ENCODE measurements at places on chromosomes 4 and X. TPM values are rescaled to one million over a fixed set of nuclear protein-coding genes. Genes with fewer than 3 reads are reported as not detected.

The TMEM255A gene
- total RNA-seq = 0.20 TPM

The EMCN gene
- not detected for total RNA-seq

The UCHL1 gene
- total RNA-seq = 513 TPM

The ITGB1BP2 gene
- 3.7 TPM for total RNA-seq

The CSN1S1 gene
- total RNA-seq = not detected

The MAP9 gene
- total RNA-seq = 16.0 TPM

The CHRDL1 gene
- total RNA-seq = 11.6 TPM

The NMU gene
- 12.9 TPM for total RNA-seq

The UGT2B11 gene
- total RNA-seq = not detected

The ELF4 gene
- total RNA-seq = 0.81 TPM

The CLTRN gene
- 1.8 TPM for total RNA-seq

GRCh38 chr4:75287738-75288517 lies 226.3 kb downstream of the RCHY1 start:
- DNase-seq = no peak

- DNase-seq = no peak
These were observed 1028.1 kb downstream of the SH3BGRL start for GRCh38 chrX:82230013-82230412.

- no peak for DNase-seq
These were observed 117.0 kb downstream of the CHRDL1 start for GRCh38 chrX:110678591-110678990.

- DNase-seq = no peak
These were observed 36.5 kb upstream of the SLC10A4 start for GRCh38 chr4:48446642-48447041.

DNA sequence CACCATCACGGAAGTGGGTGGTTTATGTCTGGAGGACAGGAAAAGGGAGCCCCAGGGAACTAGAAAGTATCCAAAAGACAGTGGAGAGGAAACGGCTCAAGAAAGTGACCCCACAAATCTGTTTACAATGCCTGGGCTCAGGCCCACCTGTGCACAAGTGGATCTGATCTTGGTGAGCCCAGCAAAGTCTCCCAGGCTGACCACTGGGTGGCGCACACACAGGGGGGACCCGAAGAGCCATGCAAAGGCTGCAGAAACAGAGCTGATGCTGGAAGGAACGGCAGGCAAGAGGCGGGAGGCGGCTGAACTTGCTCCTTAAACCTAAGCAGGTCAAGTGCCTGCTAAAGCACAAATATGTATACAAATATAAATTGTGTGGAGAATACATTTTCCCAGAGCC lies 9.6 kb downstream of the HAUS7 start:
- DNase-seq = peak; percentile 72

- DNase-seq = no peak
These were observed 30.4 kb downstream of the LAMTOR3 start for GRCh38 chr4:99863804-99864203.

- DNase-seq = no peak
These were observed 3.7 kb upstream of the GPR82 start for GRCh38 chrX:41720125-41720779.

DNA sequence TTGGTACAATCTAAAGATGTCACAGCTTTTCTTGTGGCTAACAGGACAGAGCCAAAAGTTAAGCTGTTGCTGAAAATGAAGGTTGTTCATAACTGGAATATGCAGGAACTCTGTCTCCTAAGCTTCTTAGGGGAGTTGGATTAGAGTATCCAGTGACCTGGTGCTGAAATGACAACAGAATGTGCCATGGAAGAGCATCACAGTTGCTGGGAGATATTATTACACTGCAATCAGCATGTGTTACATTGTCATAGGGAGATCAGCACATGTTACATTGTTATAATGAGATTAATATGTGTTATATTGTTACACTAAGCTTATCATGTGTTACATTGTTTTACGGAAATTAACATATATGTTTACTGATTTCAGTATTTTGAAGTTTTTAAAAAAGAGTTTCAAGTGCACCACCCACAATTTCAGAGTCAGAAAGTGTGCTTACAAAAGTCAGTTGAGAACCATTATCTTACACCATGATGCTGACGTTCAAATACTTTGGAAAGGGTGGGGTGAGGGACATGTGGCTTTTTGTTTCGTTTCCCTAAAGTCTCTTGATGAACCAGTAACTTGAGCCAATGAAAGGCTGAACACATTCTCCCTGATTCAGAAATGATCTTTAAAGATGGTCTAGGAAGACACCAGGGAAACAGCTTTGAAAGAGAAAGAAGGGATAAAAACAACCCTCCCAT lies 113.4 kb downstream of the DRD5 start:
- no peak for DNase-seq

GRCh38 chr4:183182873-183183725 lies 84.0 kb downstream of the WWC2 start:
- peak; percentile 94 for DNase-seq

DNA sequence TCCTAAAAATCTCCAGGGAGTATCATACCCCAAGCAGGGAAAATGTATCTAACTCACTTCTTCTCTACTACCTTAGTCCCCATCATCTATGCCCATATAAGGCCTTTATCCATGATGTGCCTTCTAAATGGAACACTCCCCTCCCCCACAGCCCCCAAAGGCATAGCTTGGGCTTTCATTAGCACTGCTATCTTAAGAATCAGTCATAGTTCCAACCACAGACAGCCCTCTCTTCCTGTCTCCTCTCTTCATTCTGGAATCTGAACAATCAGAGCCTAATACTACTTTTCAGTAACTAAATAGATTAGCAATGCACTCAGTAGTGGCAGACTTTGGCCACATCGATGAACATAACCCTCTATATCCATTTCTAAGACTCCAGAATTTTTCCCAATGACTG lies 313.2 kb upstream of the DKK2 start:
- no peak for DNase-seq

DNA sequence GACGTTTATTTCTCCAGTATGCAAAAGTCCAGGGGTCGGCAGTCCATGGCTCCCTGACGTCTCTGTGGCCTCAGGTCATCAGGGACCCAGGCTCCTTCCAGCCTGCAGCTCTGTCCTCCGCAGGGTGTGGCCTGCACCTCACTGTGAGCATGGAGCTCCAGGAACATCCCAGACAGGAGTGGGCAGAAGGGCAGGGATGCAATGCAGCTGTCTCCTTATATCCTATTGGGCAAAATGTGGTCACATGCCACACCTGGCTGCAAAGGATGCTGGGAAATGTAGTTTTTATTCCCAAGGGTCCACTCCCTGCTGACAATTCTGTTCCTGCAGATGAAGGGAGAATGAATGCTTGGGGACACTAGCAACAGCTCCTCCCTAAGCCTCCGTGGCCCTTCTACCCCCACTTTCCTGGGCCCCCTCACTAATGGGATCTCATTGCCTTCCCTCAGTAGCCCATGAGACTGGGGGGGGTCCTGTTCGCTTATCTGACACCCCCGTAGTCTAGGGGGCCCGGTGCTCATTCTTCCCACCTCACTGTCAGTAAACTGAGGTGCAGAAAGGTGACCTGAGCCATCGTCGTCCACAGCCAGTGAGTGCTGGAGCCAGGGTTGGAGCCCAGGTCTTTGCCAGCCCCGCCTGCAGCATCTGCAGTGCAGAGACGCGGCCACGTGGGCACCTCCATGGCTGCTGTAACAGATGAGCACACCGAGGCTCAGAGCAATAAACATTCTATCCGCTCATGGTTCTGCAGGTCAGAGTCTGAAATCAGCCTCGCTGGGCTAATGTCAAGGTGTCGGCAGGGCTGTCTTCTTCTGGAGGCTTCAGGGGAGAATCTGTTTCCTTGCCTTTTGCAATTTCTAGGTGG lies 5.9 kb upstream of the GRPEL1 start:
- peak; percentile 69 for DNase-seq

DNA sequence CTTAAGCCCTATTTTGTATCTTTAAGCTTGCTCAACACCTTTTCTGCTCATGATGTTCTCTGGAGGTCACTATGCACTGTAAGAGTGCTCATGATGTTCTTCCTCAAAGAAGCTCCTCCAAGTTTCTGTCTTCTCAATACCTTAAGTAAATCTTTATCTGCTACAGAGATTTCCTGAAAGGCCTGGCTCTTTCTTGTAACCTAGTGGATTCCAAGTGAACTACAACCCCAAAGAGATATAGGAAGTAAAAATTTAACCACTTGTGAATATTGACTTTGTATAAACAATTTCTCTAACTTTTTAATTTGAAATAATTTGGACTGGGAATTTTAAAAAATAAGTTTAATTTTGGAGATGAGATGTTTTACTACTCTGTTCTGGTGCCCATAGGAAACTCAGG lies 39.3 kb upstream of the XK start:
- no peak for DNase-seq

DNA sequence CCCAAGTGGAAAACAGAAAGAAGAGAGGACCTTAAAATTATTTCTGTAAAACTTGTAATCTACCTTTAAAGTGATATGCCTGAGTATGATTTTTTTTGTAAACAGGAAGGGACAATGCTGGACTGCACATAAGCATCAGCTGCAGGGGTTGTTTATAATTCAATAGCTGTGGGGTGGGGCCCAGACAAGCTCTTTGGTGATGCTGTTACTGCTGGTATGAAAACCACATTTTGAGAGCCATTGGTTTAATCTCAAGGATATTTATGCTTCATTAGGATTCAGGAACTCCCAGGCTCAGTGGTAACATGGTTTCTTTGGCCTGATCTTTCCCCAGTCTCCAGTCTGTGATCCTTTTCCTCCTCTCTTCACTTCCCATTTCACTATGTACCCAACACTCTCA lies 34.3 kb upstream of the GRPR start:
- DNase-seq = no peak

GRCh38 chrX:96705905-96706304 lies 21.3 kb downstream of the DIAPH2 start:
- DNase-seq = no peak

GRCh38 chrX:30593440-30594200 lies 16.1 kb upstream of the TASL start:
- peak; percentile 28 for DNase-seq

GRCh38 chrX:108415146-108415545 lies 23.1 kb downstream of the COL4A6 start:
- DNase-seq = no peak

Data from H9 (cell line).